ENCODE measurements at places on chromosomes 11 and 22.

DNA sequence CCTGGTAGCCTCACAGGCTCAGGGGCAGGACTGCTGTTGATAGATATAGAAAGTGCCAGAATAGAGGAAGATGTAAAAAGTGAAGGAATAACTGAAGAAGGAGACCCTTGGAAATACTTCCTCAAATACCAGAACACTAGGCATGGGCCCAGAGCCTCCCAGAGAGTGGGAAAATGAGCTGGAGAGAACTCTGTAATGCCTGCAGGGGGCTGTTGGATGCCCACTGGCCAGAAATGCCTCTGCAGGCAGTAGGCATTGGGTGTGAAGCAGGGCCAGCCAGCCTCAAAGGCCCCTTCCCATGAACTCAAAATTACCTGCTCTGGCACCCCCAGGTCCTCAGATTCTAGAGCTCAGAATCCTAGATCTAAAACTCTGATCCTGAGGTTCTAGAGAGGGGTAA, 15.1 kb downstream of the P2RY2 start:
- no peak for DNase-seq

GRCh38 chr11:13786688-13787087, 118.2 kb downstream of the FAR1 start:
- DNase-seq, result no peak

DNA sequence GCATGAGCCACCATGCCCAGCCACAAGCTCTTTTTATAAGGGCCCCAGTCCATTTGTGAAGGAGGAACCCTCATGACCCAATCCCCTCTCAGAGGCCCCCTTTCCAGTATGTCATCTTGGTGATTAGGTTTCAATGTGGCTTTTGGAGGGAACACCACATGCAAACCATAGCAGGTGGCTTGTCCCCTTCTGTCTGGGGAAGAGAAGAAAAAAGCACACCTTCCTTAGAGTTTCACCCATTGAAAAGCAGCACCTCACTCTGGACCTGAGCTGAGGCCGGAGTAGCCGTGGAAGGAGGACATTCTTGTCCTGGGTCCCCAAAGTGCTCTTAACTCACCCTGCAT, 25.4 kb downstream of the NEAT1 start:
- no peak for DNase-seq

- DNase-seq, result peak; percentile 44
These were observed 636.0 kb upstream of the ANO5 start for GRCh38 chr11:21556926-21557325.

- no peak for DNase-seq
These were observed 1.5 kb downstream of the RANGAP1 start for GRCh38 chr22:41284465-41284864.

GRCh38 chr11:117657794-117658193, 139.2 kb downstream of the DSCAML1 start:
- DNase-seq, result no peak

DNA sequence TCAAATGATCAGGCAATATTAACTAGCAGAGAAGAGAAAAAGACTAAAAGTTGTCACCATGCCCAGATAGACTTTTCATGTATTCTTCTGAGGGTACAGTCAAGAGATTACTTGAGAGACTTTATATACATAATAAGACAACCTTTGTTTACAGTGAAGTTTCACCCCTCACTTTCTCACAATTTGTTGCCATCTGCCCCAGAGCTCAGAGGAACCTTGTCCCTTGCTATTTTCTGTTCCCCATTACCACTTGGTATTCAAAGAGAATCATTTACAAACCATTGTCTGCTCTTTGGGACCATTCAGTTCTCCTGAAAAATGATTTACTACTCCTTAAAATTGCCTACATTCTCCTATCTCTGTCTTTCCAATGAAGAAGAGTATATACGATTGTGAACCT, 544.6 kb downstream of the CNTN5 start:
- no peak for DNase-seq

DNA sequence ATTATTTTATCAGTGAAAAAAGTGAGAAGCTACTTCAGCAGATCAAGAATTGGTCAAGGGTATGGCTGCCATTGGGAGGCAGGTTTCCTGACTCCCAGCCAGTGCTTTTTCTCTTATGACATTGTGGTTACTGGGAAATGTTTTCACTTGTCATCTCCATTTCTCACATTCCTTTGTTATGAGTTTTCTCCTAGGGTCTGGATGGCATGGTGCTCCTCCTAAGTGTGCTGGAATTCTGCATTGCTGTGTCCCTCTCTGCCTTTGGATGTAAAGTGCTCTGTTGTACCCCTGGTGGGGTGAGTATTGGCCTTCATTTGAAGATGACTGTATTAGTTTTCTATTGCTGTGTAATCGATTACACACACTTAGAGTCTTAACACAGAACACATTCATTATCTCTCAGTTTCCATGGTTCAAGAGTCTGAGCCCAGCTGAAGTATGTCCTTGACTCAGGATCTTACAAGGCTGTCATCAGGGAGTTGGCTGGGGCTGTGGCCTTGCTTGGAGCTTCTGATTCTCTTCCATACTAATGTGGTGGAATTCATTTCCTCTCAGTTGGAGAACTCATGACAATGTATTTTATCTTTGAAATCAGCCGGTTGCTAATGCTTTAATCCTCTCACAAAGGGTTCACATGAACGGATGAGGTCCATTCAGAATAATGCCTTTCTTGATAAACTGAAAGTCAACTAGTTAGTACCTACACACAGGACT, 21.0 kb upstream of the MS4A6E start:
- DNase-seq, result no peak

- no peak for DNase-seq
These were observed 7.1 kb upstream of the CD44 start for GRCh38 chr11:35131886-35132285.

DNA sequence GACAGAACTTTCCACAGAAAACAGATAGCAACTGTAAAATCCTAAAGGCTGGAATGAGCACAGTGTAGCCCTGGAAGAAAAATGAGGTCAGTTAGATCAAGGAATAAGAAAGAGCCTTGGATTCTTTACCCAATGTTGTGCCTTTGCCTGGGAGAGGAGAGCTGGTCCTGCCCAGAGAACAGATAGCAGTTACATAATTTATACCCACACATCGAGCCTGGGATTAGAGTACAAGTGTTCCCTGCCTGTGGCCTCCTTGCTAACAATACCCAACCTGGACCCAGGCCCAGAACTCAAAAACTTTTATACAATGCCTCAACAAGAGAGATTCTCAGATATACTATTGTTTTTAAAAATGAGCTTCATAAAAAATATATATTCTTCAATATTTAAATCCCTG, 1998.4 kb downstream of the LRRC4C start:
- DNase-seq, result no peak

DNA sequence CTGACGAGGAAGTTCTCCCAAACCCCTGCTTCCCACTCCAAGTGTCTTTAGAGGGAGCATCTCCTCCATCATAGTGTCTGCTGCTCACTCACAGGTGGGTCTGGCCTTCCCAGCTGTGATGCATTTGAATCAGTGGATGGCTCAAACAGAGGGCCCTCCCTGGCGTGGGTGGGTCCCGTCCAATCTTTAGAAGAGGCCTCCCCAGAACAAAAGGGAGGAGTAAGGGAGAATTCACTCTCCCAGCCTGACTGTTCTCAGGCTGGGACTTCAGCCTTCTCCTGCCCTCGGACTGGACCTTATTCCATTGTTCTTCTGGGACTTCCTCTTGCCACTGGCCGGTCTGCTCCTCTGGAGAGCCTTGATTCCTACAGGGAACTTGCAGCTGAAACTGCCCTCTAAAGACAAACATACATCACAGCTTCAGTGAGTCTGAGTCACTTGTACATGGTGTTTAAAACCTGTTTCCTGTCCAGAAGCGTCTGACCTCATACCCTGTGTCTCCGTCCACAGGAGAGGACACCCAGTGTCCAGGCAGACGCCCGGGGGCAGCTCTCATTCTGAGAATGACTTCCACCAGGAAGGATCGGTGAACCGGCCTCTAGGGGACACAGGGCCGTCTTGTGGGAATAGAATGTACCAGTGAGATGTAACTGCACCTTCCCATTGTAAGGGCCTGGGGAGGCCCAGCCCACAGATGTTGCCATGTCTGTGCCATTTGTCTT, 234.7 kb downstream of the BRD1 start:
- DNase-seq, result no peak

- no peak for DNase-seq
These were observed 65.3 kb downstream of the ARFGAP2 start for GRCh38 chr11:47111318-47111804.

- peak; percentile 22 for DNase-seq
These were observed 3.0 kb downstream of the OR52W1 start for GRCh38 chr11:6202041-6202440.

DNA sequence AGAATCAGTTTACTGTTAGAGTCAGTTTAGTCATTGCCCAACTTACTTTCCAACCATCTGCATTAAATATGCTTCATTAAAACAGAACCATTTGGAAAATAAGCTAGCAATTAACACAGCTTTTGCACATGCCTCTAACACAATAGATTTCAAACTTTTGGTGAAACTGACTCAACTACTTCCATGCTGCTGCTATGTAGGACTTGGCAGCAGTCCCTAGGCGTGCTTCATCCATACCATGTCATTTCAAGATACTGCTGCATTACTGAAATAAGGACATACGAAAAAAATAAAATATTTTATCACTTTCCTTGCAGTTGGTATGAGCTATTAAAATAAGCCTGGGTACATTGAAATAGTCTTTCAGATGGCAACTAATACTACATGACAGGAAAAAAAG, 65.5 kb upstream of the SOX6 start:
- DNase-seq, result peak; percentile 51

DNA sequence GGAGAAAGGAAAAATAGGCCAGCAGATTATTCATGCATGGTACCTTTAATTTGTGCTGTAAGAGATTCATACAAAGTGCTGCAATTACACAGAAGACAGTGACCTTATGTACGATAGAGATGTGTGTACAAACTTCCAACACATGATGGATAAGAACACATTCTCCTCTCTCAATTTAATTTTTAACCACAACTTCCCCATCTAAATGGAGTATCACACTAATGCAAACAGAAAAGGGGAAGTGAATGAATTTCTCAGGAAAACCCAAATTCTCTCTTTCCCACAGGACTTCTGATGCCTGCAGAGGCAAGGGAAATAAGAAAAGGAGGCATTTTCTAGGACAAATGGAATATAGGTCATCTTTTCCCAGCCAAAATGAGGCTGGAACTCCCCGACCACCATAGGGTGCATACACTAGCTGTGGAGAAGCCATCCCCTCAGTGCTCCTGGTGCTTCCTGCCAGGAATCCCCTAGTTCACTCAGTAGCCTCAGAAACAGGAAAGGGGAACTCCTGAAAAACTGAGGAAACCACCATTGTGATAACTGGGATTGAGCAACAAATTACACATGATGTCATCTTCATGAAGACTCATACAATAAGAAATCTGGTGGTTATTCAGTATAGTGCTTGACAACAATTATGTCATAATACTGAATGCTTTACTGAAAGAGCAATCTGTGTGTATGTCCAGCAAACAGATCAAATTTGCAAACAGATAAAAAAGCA, 22.4 kb downstream of the MMP10 start:
- DNase-seq, result peak; percentile 55

DNA sequence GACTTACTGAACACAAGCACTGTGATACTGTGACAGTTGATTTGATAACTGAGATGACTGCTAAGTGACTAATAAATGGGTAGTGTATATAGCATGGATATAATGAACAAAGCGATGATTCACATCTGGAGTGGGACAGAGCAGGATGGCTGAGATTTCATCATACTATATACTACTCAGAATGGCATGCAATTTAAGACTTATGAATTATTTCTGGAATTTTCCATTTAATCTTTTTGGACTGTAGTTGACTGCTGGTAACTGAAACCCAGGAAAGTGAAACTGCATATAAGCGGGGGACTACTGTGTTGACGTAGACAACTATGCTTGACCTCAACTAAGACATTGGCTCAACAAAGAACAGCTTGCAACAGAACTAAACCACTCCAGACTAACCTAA, 20.0 kb upstream of the NUCB2 start:
- peak; percentile 94 for DNase-seq

DNA sequence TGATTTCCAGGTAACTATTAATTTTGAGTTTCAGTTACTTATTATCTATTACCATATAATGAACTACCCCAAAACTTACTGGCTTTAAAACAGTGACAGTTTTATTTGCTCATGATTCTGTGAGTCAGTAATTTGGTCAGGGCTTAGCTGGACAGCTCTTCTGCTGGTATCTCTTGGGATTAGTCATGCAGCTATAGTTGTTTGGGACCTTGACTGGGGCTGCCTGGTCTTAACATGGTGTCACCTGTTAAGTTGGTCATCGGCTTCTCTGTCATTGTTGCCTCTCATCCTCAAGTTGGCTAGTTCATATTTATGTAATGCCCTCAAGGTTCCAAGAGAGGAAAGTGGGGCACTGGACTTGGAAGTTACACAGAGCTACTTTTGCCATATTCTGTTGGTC, 177.5 kb downstream of the TMEM135 start:
- DNase-seq, result no peak

DNA sequence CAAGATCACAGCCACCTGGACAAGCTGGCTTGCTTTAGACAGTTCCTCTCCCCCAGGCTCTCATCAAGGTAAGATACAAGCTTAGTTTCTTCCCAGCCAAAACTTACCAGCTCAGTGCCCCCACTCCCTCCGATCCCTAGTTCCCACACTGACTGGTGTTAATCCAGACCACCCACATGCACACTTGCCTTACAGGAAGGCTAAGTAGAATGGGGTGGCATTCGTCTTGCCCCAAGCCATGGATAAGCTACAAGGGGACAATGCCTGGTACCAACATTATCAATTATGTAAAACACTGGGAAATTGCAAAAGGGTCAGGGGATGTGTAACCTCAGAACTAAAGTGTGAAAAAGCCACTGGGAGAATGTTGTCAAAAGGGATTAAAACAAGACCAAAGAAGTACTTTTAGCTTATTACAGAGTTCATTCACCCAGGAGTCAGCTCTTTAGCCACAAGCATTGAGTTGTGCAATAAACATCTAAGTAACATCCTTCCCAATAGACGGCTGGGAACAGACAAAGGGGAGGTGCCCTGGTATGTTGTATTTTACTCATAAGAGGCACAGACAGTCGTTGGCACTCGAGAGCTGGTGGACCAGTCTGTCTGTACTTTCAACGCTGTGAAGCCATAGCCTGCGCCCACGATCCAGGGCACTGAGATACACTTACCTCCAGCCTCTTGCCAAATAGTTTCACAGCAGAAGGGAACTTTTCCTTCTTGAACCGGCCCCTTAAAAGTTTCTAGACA, 1.1 kb downstream of the DHCR7 start:
- DNase-seq, result peak; percentile 22

DNA sequence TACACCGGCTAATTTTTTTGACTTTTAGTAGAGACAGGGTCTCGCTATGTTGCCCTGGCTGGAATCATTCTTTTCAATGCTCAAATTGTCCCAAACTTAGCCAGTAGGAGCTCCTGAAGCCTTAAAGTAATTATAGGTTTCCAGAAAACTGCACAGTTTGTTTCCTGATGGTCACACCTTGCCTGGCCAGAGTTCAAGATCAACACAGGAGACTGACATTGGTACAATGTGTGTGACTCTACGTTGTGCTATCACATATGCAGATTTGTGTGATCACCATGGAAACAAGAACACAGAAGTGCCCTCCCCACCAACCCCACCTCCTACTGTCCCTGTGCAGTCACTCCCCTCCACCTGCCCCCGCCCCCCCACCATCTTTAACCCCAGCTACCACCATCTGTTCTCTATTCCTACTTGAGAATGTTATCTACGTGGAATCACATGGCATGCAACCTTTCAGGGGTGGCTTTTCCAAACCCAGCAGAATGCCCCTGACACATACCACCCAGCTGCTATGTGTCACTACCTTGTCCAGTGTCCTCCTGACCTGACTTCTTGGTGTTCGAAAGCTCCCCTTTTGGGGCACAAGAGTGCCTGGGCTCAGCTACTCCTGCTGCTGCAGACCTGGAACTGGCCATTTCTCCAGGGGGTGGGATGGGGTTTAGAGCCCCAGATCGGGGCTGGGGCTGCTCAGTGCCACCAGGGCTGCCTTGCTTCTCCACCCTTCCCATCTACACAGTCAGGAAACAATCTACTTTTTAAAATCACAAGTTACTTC, 6.1 kb upstream of the NAP1L4 start:
- DNase-seq, result no peak

Data from fibroblast of skin of right quadriceps (primary cell).